ENCODE measurements at places on chromosomes 7 and 10.

DNA sequence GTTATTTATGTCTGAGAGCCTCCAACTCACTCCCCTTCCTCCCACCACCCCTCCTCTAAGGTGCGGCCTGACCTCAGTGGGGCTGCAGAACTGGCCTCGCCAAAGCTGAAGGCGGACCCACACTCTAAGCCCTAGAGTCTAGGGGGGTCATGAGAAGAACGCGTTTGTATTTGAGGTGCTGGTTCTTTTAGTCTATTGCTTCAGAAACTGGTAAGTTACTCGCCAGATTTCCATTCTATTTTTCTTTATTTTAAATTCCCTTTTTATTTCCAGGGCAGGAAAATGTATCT is 357.5 kb downstream of the DNAJB6 start:
- DNase-seq: no peak

- DNase-seq: no peak
Observed at GRCh38 chr10:76466836-76467503, 1035.5 kb downstream of the LRMDA start.

DNA sequence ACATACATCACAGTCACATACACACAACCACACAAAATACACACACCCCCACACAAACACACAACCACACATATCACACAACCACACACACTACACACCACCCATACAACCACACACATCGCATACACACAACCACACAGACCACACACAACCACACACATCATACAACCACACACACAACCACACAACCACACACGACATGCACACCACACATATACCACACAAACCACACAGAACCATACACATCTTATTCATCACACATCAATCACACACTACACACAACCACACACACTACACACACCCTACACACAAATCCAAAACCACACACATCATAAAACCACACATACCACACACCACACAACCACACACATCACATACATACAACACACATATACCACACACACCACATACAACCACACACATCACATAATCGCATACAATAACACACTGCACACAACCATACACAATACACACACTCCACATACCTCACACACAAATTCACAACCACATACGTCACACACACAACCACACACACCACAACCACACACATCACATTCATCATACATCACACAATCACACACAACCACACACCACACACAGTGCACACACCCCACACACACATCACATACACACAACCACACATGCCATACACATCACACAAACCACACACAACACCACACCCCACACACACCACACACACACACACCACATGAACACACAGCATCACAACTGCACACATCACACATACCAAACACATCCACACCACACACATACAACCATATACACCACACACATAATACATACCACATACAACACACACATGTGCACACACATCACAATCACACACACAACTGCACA is 30.4 kb downstream of the GPRIN2 start:
- no peak for DNase-seq

DNA sequence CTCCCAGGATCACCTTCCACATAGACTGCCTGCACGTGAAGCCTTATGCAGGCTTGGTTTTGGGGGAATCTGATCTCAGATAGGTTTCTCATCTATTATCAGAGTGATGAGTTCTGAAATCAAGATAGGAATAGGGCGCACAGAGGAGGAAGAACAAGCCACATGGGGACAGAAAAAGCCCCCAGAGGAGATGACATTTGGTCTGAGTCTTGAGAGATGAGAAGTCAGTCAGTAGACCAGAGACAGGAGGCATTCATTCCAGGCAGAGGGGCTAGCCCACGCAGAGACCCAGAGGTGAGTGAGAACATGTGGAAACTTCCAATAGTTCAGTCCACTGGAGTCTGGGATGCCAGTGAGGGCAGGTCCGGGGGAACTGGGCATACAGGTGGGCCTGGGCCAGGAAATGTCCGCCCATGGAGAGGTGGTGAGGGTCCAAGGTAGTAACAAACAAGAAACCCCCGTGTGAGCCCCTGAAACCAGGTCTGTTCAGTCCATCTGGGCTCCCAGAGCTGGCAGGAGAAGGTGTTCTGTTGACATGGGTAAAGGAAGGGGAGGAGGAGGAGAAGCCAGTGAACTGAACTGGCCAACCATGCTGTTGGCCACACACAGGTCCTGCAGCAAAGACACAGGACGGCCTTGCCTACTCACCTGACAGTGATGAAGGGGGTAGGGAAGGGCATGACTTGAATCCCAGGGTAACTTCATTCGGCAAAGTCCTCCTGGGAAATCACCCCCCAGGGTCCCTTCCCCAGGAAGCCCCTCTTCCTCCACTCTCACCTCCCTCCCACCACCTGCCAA is 69.3 kb upstream of the SMNDC1 start:
- no peak for DNase-seq

DNA sequence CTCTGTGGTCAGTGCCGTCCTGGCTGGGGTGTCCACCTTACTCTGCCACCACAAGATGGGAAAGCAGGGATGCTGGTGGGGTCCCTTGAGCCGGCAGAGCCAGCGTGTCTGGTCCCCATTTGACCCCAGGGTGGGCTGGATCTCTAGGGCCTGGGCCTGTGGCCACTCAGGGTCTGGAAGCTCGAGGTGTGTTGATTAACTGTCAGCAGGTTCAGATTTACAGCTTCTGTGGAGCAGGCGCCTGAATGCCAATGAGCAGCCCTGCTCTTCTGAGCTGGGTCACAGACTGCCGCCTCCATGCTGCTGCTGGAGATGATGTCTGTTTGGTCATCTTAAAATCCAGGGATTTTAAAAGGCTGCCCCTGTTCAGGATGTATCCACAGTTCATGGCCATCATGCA is 11.3 kb upstream of the DPYSL4 start:
- no peak for DNase-seq

GRCh38 chr7:141992156-141992555 is 3.5 kb upstream of the MGAM start:
- DNase-seq: no peak

All from NCI-H748 treated with DMSO at 0.1 percent for 48 hours (cell line).